SW480 (cell line): ENCODE measurements at places on chromosomes 4 and X.

DNA sequence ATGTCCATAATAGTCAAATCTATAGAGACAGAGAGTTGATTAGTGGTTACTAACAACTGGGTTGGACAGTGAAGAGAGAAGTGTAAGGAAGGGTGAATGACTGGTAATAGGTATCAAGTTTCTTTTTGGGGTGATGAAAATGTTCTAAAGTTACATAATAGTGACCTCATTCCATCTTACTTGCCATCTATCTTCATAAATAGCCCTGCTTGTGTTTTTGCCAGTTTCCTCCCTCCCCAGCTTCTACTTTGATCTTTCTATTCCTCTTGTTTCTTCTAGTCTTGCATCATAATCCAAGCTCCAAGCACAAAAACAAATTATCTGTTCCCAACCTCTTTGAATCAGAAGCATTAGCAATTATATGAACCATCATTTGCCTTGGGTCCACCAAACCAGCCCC lies 40.2 kb upstream of the TET2 start:
- DNase-seq: no peak

DNA sequence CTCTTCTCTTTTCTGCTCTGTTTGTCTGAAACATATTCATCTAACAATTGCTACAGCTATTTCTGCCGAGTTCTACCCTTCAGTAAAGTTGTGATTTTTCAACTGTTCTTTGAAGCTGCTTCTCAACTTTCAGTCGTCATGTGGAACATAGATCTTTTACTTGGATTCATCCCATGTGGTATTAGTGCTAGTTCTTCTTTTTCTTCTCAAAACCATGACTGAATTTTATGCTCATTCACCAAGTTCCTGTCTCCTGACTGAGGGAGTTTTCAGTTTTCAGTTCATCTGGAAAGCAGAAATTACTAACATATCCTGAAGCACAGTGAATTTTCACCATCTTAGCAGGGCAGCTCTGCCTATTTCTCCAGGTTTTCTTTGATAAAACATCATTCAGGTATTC lies 12.1 kb downstream of the ACSL4 start:
- DNase-seq: no peak

DNA sequence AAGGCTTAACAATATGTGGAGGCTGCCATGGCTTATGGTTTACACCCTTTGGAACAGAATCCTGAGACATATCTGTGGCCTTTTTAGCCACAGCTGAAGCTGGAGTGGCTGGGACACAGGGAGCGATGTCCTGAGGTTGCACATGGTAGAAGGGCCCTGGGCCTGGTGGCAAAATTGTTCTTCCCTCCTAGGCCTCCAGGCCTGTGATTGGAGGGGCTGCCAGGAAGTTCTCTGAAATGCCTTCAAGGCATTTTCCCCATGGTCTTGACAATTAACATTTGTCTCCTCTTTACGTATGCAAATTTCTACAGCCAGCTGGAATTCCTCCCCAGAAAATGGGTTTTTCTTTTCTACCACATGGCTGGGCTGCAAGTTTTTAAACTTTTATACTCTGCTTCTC lies 39.1 kb upstream of the MAGEA8 start:
- DNase-seq: no peak

GRCh38 chr4:113356453-113356852 lies 307.0 kb downstream of the ANK2 start:
- DNase-seq: no peak

- DNase-seq: no peak
These were observed 106.6 kb upstream of the PDE5A start for GRCh38 chr4:119735165-119735651.

- DNase-seq: no peak
These were observed 83.2 kb upstream of the SCML1 start for GRCh38 chrX:17654116-17654515.

- peak; percentile 9 for DNase-seq
These were observed 26.0 kb downstream of the CAPN6 start for GRCh38 chrX:111244235-111244750.

DNA sequence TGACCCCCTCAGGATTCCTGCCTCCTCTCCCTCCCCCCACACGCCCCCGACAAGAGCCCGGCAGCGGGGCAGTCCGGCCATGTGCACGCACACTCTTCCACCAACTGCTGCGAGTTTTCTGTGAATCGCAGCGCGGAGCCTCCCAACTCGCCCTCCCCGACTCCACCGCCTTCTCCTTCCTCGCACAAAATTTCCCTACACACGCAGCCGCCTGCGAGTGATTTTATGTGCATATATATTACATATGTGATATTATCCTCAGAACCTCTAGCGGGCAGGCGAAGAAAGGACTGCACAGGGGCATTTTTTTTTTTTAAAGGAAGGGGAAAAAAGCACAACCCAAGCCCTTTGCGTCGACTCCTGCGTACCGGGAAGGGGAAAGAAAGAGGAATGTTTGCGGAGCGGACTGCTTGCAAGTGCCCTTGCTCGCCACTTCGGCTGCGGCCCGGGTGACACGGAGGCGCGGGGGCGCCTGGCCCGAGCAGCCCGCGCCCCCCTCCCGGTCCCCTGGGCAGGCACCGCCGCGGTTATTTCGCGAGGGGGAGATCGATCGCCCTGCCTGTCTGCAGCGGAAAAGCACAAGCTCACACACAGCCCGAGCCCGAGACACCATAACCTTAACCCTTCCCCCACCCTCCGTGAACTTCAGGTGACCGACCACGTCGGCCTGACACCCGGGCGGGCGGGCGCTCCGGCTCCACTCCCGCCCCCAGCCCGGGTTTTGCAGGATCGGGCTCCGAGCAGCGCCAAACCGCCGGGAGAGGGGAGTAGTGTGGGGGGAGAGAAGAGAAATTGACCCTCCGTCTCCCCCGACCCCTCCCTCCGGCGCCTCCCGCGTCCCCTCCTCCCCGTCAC lies 2.3 kb downstream of the ZNF827 start:
- DNase-seq: peak; percentile 67

GRCh38 chr4:183035726-183036415 lies 63.2 kb upstream of the WWC2 start:
- DNase-seq: no peak

- DNase-seq: no peak
These were observed 1272.6 kb downstream of the PCDH19 start for GRCh38 chrX:99137488-99137887.
